ENCODE measurements at places on chromosomes 11 and 22. TPM values are rescaled to one million over a fixed set of nuclear protein-coding genes. Genes with fewer than 3 reads are reported as not detected.

GRCh38 chr11:47276923-47277322 lies 7.0 kb downstream of the MADD start:
- DNase-seq: no peak

DNA sequence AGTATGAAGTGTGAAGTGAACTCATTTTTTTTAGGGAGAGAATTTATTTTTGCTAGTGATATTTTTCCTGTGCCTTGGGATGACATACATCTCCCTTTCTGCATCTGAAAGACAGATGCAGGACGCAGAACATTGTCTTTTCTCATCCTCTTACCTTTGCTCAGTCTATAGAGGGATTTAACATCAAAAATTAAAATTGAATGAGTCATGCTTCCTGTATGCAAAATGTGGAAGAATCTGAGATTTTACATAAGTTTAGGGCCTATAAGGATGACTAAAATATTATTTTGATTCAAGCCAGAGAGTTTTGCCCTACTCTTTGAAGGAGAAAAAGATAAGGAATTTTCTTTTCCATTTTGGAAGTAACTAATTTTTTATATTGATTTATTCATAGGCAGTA lies 27.3 kb downstream of the XRCC6 start:
- DNase-seq: no peak

DNA sequence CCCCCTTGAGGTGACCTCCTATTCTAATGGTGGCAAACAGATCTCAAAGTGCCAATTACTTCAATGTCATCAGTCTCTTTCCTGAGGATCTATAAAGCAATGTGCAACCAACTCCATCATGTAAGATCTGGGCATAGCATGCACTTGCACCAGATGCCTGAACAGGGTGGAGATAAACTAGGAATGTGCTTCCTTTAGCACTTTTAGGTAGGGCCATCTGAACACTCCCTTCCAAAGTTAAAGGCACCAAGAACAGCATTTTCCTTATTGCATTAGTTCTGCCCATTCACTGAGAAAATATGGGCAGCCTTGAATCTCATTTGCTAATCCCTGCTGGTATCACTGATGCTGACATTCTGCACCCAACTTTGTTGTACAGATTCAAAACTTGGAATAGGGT lies 112.0 kb downstream of the SGSM3 start:
- DNase-seq: no peak

GRCh38 chr22:20033045-20033706 lies 12.3 kb downstream of the TANGO2 start:
- DNase-seq: peak; percentile 72

DNA sequence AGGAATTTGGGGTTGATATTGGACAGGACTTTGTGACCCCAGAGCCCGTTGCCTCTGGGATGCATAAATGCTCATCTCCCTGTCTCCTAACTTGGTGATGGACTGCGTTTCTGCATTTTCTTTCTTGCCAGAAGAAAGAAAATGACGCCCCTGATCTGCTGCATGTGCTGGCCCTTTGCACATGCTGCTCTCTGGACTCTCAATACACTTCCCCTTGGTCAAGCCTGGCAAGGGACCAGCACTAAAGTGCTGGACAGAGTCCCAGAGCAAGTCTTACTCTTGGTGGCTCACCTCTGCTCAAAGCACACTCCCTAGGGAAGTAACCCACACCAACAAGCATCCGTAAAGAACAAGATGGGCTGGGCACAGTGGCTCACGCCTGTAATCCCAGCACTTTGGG lies 40.7 kb downstream of the MYH9 start:
- DNase-seq: no peak

DNA sequence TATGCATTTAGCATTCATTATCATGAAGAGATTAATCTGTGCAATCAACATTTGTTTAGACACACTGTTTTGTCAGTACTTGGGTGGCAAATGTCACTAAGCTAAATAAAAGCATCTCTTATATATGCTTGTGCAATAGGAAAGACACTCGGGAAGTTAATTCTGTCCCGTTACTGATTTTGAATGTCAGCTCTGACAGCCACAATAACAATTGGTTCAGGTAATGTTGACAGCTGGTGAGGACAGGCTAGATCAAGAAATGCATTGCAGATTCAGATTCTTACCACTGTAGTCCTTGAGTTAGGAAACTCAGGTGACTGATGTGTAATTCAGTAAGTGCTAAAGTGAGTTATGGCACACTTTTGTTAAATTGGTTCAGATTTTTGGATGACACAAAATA lies 523.8 kb upstream of the FAT3 start:
- no peak for DNase-seq

PRR33 gene
- total RNA-seq: 2.0 TPM

SLC22A25 gene
- 0.04 TPM for total RNA-seq

CXCR5 gene
- under 0.01 TPM for total RNA-seq

OR6A2 gene
- 0.04 TPM for total RNA-seq

MMP13 gene
- total RNA-seq: 0.04 TPM
